GM19239 (cell line): ENCODE measurements at places on chromosomes 7 and 10.

DNA sequence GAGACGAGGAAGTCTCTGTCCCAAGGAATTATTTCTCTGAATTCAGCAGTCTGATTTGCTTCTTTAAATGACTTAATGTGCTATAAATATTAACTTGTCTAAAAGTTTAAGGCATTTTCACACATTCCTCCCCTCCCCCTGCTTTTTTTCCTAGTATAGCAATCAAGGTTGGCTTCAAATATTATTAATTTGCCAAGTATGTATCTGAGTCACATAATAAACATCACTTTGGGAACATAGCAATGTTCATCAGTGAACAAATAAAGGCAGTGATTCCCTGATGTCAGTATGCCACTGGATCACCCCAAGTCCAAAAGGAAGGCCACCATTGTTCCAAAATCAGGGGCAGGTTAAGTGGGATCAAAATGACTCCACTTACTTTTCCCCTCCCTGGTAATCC lies 40.5 kb downstream of the PDE6C start:
- no peak for DNase-seq

DNA sequence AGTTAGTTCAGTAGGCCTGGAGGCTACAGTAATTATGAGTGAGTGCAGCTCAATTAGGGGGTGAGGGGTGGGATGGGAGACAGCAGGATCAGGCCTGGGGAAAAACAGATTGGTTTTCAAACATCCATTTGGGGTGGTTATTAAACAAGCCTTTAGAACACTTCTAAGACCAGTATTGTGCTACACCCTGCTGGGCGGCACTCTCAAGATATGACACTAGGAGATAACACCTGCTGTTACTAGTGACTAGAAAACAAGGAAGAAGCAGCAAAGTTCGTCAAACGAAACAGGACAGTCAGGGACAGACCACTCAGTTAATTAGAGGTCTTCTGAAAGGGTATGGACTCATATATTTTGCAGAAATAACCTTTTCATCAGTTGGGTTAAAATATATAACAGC lies 353.6 kb downstream of the PTEN start:
- DNase-seq: no peak

- no peak for DNase-seq
Observed at GRCh38 chr7:38819463-38819862, 89.5 kb downstream of the VPS41 start.

GRCh38 chr10:24438800-24439199 lies 229.9 kb downstream of the KIAA1217 start:
- no peak for DNase-seq

GRCh38 chr10:12605580-12606405 lies 256.4 kb downstream of the CAMK1D start:
- peak; percentile 55 for DNase-seq

DNA sequence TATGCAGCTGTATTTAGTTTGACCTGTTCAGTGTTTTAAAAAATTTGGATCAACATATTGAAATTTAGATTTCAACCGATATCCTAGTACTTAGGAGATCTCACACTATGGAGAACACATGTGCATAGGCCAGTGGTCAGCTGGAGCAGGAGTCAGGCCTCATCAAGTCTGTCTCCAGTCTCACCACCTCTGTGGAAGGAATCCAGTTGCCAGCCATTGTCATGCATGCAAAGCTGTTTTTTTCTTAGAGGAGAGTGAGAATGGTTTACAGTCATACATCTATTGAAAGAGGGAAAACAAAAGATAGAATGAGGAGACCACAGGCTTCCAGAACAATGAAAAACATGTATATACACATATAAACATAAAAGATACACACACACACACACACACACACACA lies 7.6 kb upstream of the CLEC5A start:
- DNase-seq: no peak

DNA sequence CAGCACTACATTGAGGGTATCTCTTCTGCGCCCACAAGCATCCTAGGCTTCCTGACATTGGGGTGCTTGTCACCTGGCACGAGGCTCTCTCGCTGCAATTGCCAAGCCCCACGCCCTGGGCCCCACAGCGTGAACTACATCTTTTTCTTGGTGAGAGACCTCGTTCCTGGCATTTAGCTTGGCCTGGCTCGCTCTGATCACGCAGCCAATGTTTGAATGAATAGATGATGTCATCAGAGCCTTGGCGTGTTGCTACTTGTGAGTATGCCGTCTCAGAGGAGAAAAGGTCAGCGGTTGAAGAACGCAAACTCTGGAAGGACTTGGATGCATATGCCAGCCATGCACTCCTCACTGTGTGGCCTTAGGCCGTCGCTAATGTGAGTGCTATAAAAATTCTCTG lies 150.2 kb upstream of the AUTS2 start:
- no peak for DNase-seq

- DNase-seq: no peak
Observed at GRCh38 chr7:44411306-44411705, 79.2 kb downstream of the NUDCD3 start.

GRCh38 chr10:62496925-62497324 lies 122.8 kb downstream of the ZNF365 start:
- DNase-seq: no peak

GRCh38 chr7:143436325-143436946 lies 6.8 kb upstream of the TAS2R60 start:
- DNase-seq: no peak

- no peak for DNase-seq
Observed at GRCh38 chr7:18018296-18019215, 9.1 kb downstream of the PRPS1L1 start.

GRCh38 chr10:96152437-96152836 lies 22.3 kb downstream of the ZNF518A start:
- DNase-seq: no peak

- DNase-seq: no peak
Observed at GRCh38 chr7:47335557-47336471, 246.1 kb downstream of the TNS3 start.

DNA sequence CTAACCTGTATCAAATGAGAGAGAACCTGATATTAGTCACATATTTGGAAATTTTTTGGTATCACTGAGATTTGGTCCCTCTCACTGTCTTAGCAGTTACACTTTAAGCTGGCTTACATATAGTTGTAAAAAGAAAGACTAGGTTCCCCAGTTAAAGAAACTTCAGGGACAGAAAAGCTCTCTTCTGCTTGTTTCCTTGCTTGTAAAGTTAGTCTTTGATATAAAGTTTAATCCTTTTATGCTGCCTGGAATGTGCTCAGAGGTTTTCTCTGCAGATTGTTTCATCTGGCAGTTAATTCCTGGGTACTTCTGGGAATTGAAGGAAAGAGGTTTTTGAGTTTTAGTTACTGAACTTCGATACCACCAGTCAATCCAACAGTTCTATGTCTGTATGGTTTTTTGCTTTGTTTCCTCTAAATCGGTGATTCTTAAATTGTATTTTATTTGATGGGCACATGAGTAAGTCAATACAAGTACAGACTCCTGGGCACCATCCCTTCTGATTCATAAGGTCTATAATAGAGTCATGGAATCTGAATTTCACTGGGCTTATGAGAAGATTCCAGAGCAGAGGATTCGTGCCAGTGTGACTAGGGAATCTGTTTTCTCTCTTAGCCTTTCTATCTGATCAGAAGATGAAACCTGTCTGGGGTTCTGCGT lies 1080.9 kb upstream of the C7orf33 start:
- no peak for DNase-seq

GRCh38 chr10:23174977-23175512 lies 17.1 kb upstream of the PTF1A start:
- no peak for DNase-seq

- no peak for DNase-seq
Observed at GRCh38 chr7:132492823-132493445, 83.3 kb downstream of the PLXNA4 start.

DNA sequence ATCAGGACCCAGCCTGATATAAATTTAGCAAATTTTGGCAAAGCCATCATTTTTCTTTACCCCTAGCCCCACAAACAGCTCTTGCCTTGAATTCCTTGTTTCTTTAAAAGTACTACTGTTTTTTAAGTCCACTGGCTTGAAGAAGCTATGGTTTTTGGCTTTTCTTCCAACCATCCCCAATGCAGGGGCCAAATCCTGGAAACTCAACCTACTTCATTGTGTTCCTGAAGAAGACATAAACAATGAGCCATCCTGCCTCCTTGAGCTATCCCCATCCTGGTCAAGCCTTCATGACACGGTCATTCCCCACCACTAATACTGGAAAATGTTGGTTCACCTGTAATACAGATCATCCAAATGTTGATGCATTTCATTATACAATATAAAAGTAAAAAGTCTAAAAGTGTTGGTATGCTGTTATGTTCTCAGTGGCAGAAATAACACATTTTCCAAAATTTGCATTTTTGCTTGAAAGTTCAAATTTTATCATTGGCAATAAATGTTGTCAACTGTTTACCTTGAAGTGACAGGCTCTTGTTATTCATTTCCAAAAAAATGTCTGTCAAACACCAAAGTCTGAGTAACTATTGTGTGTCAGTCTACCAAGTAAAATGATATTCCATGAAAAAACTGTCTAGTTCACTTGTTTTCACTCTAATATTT lies 92.2 kb downstream of the DOCK4 start:
- DNase-seq: no peak

GRCh38 chr7:137820677-137821420 lies 25.9 kb downstream of the DGKI start:
- DNase-seq: no peak

DNA sequence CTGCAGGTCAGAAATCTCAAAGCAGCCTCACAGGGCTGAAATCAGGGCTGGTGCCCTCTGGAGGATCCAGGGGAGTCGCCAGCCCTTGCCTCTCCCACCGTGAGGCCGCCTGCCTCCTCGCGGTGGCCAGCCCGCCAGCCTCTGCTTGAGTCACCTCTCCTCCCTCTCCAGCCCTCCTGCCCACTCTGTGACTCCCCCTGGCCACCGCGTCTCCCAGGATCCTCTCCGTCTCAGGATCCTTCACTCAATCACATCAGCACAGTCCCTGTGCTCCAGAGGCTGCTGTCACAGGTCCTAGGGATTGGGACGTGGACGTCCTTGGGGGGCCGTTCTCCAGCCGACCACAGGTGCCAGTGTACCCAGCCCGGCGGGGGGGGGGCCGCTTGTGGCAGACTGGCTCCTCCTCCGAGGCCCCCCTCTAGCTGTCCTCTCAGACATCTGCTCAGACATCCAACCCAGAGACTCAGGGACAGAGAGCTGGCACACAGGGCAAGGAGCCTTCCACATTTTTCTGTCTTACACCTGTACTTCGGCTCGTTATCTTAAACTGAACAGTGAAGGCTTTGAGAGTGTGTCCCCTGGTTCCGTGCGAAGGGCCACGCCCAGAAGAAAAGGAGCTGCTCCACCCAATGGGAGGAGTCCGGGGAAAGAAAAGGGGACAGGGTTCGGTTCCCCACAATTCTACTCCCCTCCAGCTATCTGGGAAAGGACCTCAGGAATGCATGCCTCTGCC lies 9.4 kb upstream of the PPP2R2D start:
- DNase-seq: no peak

DNA sequence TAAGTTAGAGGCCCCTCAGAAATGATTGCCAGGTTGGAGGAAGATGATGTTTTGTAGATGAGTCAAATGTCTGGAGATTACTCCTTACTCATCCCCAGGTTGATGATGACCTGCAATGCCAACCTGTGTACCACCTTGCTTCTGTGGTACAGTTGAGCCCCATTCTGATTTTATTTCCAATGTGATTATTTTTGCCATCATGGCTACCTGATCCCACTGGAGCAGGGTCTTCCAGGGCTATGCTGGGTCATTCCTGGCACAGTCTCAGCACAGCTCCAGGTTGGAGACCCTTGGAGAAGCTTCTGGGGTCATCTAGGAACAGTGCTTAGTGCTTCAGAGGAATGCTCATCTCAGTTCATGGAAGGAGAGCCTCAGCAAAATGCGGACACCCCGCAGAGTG lies 34.3 kb downstream of the LRRC18 start:
- DNase-seq: no peak

- no peak for DNase-seq
Observed at GRCh38 chr7:102077081-102077480, 209.6 kb upstream of the SH2B2 start.

- no peak for DNase-seq
Observed at GRCh38 chr10:30056281-30056680, 3.1 kb downstream of the JCAD start.

- DNase-seq: no peak
Observed at GRCh38 chr10:22803261-22803885, 89.0 kb upstream of the PIP4K2A start.

DNA sequence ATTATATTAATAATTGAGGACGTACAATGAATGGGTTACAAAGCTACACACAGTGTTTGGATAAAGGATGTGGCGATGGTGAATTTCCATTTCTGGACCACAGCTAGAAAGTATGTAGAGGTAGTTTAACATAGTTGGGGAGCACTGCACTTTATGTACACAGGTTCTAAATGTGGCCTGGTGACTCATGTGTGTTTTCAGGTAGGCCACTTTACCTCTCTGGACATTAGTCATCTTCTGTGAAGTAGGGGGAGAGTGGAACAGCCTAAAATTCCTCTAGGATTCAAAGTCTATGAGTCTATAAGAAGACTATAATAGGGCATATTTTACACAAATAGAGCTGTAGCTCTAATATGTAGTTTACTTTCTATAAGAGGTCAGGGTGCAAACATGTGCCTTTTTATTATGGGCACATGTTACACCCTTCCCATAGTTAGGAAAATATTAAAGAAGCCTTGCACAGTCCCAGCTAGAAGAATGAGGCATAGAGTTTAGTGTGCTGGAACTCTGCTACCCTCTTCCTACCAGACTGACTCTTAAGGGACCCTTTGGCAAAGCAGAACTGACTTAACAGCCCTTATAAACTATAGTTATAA lies 594.9 kb downstream of the LRMDA start:
- no peak for DNase-seq

GRCh38 chr7:135771961-135772638 lies 23.5 kb upstream of the FAM180A start:
- no peak for DNase-seq

DNA sequence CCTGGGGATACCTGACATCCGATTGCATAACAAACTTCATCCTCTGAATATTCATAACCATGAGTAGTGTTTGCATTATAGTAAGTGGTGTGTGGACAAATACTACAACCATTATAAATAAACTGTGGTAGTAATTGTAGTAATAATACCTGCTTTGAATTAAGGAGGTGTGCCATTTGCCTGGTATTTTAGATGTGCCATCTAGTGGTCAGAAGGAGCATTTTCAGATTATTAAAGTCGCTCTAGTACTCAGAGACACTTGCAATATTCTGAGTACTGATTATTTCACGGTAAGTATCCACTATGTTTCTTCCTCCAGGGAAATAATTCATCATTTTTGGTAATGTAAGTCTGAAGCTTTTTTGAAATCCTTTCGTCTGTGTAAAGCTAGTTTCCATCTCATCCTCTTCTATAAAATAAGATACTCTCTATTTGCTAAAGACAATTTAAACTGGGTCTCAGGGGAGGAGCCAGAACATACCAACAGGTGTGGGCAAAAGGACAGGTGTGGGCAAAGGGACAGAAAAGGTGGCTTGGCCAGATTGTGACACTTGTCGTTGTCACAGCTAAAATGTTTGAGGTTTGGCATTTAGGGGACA lies 115.3 kb upstream of the WDR11 start:
- DNase-seq: peak; percentile 4
